ENCODE measurements at places on chromosomes 7 and 10. TPM values are rescaled to one million over a fixed set of nuclear protein-coding genes. Genes with fewer than 3 reads are reported as not detected.

DNA sequence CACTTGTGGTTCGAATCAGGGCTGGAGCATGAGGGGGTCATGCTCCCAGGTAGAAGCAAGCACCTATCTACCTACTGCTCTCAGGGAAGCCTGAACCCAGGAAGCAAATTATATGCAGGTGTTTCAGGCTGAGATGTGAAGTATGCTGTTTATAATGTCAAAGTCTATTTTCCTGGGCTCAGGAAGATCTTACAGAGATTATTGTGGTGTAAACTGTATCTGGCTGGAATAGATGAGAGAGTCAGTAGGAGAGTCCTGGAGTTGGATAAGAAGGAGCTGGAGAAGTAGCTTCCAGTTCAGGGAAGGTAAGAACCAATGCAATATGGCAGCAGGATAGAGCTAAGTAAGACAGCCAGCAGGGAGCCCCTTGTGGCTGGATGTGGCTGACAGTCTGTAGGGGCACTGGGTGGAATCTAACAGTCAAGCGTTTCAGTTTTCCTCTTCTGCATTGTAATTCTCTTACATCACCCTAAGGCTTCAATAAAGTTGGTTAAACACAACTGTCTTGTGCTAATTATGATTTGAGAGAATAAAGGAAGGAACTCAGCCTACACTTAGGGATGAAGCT lies 105.9 kb upstream of the EEPD1 start:
- no peak for DNase-seq

Gene CPA2
- total RNA-seq = 0.87 TPM

GRCh38 chr7:20784388-20785156 lies 2.1 kb downstream of the SP8 start:
- no peak for DNase-seq

DNA sequence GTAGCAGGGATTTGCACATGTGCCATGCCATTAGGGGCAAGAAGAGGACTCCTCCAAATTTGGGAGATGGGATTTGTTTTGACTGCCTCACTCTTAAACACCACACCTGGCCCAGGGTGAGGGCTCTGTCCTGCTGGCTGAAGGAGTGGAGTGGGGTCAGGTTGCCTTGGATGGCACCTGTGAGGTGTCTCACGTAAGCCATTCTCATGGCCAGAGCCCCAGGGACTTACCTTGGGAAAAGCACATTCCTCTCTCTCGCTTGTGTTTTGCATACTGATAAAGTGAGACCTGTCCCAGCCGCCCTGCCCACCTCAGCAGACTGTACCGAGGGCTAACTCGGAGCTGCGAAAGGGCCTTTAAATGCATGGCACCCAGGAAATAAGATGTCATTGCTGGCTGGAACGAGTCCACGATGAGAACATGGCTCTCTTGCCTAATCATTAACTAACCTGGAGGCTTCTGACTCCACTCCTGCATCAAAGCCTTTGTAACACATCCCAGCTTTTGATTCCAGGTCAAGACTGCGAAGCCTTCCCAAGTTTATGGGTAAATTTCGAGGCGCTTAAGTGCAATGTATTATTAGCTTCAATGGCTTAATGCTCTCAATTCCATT lies 184.0 kb upstream of the RNF32 start:
- DNase-seq = no peak

Gene FGL2
- total RNA-seq = 0.37 TPM

Gene DNAJC9
- total RNA-seq = 57.7 TPM

DNA sequence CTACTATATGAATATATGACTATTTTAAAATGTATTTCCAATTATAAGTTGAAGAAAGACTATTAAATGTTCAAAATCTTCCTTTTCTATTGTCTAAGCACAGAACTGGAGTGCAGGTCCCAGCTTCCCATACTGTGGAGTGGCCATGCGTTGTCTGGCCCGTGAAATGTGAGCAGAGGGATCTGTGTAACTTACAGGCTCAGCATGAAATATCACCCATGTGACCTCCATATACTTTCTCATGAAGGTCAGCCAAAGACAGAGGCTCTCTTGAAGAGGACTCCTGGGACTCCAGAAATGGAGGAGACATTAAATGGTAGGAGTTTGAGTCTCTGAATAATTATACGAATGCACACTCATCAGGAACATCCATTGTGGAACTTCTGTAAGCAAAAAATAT lies 92.4 kb upstream of the CAV2 start:
- DNase-seq = no peak

Gene DPP6
- not detected for total RNA-seq
